ENCODE measurements at places on chromosomes 7 and 10.

DNA sequence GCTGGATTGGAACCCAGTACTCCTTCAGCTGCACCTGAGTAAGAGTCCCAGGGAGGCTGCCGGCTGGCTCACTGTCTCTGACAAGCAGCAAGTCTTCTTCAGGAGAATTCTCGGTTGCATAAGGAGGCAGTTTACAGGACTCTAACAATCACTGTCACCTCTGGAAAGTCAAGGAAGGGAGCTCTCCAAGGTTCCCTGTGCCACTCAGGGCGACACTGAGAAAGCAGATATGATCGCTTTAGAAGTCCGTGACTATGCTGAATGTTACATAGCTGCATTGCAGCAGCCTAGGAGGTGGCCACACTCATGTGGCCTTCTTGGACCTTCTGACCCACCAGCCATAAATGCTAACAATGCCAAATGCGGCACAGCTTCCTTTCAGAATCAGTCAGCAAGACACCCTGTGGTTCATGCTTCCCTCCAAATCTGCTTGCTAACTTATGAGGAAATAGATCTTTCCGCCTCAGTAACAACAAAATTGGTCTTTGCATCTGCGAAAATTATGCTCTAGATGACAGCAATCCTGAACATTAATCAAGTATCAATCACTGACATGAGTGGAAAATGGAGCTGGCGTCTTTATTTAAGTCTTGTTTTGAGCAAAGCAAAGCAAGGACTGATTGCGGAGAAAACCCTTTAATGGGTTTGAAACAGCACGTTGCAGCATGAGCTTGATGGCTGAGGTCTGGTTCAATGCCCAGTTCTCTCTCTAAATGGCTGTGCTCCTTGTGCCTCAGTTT, 132.9 kb downstream of the ATXN7L1 start:
- DNase-seq, result no peak

DNA sequence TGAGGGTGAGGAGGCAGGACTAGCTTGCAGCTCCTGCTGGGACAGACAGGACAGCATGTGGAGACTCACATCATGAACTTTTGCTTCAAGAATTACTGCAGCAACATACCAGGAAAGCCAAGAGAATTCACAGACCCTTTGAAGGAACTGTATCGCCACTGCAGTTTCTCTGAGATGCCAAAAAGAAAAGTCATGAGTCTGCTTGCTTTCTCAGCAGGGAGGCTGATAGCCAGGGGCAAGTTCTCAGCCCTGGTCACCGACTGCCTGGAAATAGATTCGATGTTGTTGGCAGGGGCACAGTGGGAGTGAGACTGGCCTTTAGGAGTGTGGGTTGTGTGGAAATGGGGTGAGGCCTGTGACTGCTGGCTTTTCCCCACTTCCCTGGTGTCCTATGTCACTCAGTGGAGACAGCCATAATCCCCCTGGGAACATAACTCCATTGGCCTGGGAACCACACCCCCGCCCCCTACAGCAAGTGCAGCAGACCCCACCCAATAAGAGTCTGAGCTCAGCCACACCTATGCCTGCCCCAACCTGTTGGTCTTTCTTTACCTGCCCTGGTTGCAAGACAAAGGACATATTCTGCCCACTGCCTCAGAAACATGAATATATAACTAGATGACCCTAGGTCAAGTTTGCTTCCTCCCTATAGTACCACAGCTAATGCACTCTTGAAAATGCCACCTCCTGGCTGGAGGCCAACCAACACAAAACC, 1.6 kb upstream of the SAMD9 start:
- DNase-seq, result no peak

DNA sequence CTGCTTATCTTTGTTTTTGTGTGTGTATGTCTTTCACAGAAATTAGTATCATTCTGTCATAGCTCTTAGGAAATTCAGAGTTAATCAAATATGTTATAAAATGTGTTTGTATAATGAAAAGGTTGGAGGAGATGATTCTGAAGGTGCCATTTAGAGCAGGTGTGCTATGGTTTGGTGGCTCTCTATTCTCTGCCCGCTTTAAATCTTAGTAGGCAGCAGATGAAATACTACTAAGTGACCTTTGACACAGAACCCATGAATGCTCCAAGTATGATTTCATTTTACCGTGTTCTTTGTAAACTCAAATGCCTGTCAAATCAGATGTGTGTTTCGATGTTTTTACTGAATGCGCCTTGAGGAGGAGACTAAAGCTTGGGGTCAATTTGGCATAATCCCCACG, 24.5 kb downstream of the ZEB1 start:
- no peak for DNase-seq

GRCh38 chr10:117689566-117689965, 147.0 kb downstream of the EMX2 start:
- DNase-seq, result no peak

DNA sequence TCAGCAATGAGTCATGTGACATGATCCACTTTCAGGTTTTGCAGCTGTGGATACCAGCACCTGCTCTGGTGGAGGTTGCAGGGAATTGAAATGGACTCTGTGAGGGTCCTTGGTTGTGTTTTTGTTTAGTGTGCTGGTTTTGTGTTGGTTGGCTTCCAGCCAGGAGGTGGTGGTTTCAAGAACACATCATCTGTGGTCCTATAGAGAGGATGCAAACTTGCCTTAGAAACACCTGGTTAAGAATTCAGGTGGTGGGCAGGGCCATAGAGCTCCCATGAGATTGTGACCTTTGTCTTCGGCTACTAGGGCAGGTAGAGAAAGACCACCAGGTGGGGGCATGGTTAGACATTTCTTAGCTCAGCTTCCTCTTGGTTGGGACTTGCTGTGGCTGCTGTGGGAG, 59.2 kb upstream of the CYP2C9 start:
- no peak for DNase-seq

- no peak for DNase-seq
These were observed 54.5 kb downstream of the WAC start for GRCh38 chr10:28587270-28587969.

GRCh38 chr7:1712907-1713501, 42.9 kb downstream of the ELFN1 start:
- DNase-seq, result no peak

DNA sequence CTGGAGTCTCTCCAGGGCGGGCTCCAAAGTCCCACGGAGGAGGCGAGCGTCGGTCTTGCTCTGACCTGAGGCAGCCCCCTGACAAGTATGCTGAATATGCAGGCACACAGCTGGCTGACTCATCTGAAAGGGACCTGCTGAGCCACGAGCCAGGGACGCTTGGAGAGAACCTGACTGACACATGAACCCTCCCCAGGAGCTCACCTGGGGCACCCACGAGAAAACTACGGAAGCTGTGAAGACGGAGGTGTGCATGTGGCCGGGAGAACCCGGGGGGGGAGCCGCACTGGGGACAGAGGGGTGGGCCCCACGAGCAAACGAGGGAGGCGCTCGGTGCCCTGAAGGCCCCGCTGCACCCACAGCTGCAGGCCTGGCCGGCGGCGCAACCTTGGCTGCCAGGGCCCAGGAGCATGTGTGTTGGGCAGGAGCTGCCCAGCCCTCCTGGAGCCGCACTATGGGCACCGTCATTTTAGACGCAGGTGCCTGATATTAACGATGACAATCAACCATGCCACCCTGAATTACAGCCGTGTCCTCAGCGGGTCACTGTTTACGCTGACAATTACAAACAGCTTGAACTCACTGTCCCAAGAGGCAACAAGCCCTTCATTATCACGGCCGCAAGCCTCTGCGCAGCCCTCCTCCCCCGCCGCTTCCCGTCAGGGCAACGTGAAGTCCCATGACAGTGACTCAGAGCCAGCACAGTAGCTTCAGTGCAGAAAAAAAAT, 64.7 kb downstream of the DIP2C start:
- DNase-seq, result peak; percentile 42

DNA sequence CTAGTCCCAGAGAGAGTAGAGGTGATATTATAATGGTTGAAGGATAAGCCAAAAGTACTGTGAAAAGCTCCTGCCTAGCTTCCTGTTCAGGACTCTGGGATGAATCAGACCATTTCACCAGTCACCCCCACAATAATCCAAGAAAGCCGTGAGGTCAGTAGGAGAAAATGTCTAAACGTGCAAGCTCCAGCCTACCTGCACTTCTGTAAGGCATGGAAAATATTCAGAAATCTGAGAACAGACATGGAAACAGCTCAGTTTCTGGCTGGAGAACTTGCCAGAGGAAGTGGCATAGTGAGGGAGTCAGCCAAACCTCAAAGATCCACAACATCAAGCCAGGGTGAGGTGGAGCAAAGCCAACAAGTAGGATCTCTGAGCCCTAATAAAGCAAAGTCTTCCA, 58.2 kb downstream of the ELAPOR2 start:
- no peak for DNase-seq

GRCh38 chr10:131050162-131050766, 261.3 kb downstream of the TCERG1L start:
- no peak for DNase-seq
